ENCODE measurements at places on chromosomes 1 and 21.
A peak's percentile ranks its signal among the peaks of the same experiment; 100 is the strongest.

DNA sequence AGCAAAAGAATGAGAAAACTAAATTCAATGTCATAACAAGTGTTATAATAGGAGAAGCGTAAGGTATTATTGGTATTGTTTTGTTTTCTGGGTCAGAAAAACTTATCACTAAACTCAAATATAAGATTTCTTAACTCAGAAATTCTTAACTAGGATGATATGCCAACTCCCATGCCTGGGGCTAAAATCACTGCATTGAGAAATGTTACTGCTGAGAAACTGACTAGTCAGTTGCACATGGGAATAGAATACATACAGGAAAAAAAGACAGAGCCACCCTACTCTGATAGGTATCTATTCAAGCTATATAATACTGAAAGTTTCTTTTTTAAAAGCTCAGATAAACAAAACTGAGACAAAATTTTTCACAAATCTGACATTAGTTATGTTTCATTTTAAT lies 56.3 kb downstream of the PRPF38A start:
- no peak for DNase-seq

DNA sequence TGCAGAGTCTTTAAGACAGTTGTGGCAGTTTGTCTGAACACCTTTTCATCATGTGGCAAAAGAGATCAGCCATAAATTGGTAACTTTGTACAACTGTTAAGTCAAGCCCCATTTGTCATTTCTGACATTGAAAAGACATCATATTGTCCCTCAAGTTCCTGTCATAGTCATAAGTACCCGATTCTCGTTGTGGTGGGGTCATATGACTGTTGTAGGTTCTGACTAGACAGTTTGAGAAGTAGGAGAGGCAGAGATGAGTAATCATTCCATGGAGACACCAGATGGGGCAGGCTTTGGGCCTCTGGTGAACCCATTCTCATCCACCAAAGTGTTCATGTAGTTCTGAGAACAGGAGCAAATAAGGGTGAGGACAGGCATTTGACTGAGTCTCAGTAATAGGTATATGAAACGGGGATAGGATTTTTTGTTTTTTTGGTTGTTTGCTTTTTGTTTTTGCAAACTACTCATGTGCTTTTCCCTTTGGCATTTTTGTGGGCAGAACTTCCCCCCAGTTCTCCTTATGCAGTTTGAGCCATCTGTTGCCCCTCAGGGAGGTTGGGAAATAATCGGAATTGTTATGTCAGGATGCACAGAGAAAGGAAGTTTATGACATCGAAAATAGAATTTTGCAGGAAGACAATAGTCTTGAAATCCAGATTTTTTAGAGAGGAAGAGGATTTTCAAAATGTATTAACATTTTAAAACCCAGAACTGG lies 86.9 kb upstream of the KCNE2 start:
- peak; percentile 5 for DNase-seq

DNA sequence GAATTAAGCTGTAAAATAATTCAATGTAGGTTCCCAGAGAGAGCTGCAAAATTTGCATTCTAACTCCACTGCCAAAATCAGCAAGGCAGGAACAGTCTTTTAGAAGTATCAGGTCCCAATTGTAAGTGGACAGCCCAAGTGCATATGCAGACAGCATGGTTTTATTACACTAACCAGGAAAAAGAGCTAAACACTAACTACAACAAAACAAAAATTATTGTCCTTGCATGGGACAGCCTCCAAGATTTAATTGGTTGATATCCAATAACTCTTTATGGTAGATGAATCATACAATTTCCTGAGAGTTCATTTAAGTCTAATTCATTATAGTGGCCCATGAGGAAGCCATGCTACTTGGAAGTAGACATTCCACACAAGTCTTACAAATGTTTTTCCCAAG lies 154.3 kb upstream of the ZNF648 start:
- peak; percentile 40 for DNase-seq

GRCh38 chr1:3457910-3458883 lies 3.7 kb downstream of the ARHGEF16 start:
- no peak for DNase-seq

GRCh38 chr1:187338762-187339412 lies 510.1 kb downstream of the PLA2G4A start:
- no peak for DNase-seq

GRCh38 chr1:245763873-245764331 lies 609.1 kb downstream of the KIF26B start:
- DNase-seq = no peak

- DNase-seq = peak; percentile 32
Measured at GRCh38 chr1:167059045-167059808, 30.9 kb downstream of the GPA33 start.

All from fibroblast of lung (primary cell).